ENCODE measurements at places on chromosomes 13 and 19.

DNA sequence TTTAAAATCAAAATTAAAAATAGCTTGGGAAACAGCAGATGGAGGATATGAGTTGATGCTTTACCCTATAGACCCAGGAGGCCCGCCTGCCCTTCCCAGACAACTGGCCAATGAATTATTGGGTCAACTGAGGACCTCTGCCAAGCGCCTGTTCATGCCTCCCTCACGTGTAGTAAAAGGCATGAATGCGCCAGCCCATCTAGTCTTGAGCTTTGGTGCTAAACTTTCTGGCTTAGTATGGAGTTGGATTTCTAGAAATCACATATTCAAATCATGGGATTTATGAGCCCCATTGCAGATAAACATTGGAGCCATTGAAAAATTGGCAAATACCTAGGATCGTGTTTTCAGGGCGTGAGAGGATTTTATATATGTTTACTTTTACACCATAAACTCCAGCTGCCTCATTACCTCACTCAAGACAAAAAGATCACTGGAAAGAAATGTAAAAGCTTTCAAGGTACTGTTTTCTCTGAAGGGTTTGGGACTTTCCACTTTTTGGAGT lies 47.1 kb downstream of the COL4A2 start:
- DNase-seq, result no peak

GRCh38 chr13:107743526-107743925 lies 471.8 kb downstream of the LIG4 start:
- no peak for DNase-seq

DNA sequence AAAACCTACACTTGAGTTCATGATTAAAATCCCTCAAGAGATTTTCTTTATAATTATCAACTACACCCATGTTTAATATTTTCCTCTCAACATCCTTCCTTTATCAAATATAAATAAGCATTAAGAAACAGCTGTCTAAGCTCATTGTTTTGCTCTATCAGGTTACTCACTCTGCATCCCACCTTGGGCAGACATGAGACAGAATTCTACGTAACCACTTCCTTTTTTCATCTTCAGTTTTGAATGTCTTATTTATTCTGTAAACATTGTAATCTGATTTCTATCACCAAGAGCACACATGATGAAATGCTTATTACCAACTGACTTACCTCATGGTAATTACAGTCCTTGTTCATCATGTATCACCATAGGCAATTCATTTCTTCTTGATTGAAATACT lies 1256.6 kb upstream of the ATXN8OS start:
- no peak for DNase-seq

- peak; percentile 41 for DNase-seq
Measured at GRCh38 chr19:35742121-35742724, at the start of gene IGFLR1. Gene IGFLR1, minus strand, starts transcription at chr19:35742452. Its CDS starts 1,272 bp downstream, at chr19:35741180.
